ENCODE measurements at places on chromosomes 1 and 21.

- DNase-seq = no peak
Measured at GRCh38 chr1:96845464-96845863, 123.9 kb downstream of the PTBP2 start.

DNA sequence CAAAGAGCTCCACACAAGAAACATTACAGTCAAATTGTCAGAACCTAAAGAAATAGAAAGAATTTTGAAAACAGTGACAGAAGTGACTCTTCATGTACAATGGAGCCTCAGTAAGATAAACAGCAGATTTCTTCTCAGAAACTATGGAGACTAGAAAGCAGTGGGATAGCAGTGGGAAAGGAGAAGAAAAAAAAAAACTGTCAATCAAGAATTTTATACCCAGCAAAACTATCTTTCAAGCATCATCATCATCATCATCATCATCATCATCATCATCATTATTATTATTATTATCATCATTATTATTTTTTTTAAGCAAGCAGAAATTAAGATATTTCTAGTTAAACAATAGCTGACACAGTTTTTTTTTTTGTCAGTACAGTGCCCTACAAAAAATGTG is 24.2 kb downstream of the CEP170 start:
- DNase-seq = no peak

DNA sequence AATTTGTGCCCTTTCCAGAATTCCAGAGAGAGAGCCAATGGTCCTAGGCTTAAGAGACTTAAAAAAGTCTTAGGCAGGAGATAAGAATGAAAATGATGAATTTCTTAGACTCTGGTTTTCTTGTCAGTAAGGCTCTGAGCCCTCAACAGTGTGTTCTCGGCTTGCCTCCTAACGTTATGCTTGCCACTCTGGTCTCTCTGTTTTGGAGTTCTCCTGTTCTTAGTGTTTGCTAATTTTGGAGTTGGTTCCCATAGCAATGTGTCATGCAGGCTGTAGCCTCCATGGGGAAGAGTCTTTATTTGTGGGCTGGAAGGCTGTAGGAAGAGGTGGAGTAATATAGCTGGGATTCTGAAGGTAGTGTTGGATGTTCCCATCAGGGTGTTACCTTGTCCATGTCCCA is 19.9 kb downstream of the TBX19 start:
- no peak for DNase-seq

DNA sequence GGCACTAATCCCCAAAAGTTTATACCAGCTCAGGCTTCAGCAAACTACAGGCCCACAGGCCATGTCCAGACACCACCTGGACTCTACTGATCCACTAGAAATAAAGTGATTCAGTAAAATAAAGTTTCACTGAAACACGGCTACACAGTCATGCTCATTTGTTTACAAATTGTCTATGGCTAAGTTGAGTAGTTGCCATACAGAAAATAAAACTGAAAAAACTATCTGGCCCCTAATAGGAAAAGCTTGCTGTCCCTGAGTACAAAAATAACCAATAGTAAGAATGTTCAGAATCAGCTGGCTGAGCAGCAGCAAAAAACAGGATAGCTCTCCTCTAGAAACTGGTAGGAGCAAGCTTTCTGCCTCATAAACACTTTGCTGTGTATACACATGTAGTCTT is 221.5 kb downstream of the RERE start:
- no peak for DNase-seq

DNA sequence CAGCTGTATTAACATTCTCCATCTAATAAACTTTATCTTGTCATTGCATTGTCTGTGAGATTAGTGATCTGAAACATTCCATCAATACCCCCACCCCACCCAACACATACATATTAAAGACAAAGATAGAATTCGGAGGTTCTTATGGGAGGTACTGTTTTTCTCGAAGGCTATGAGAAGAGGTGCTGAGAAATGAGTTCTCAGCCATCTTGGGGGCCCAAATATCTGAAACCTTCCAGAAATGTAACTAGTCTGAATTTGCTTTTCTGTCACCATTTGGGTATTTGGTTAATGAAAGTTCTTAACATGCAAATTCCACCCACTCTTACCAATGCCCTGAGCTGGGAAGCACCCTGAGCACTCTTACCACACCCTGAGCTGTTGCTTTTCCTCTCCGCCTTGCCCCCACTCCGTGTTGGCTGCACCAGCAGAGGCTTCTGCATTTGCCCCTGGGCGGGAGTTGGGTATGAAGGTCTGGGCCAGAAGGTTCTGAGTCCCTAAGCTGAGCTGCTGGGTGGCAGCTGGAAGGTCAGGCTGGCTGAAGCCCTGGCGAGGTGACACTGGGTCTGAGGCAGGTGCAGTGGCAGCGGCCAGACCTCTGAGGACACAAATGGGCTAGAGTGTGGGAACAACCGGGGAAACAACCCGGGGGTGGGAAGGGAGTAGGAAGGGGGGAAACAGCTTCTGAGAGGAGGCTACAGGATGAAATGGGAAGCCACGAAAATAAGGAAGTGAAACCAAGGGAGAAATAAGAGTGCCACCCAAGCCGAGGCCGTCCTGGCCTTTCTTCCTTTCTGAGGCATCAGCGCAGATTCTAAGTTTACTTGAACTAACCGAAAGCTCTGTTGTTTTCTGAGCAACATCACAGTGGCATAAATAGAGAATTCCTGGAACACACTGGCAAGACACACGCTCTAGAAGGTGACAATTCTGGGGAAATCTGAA is 26.3 kb upstream of the IER5 start:
- no peak for DNase-seq

DNA sequence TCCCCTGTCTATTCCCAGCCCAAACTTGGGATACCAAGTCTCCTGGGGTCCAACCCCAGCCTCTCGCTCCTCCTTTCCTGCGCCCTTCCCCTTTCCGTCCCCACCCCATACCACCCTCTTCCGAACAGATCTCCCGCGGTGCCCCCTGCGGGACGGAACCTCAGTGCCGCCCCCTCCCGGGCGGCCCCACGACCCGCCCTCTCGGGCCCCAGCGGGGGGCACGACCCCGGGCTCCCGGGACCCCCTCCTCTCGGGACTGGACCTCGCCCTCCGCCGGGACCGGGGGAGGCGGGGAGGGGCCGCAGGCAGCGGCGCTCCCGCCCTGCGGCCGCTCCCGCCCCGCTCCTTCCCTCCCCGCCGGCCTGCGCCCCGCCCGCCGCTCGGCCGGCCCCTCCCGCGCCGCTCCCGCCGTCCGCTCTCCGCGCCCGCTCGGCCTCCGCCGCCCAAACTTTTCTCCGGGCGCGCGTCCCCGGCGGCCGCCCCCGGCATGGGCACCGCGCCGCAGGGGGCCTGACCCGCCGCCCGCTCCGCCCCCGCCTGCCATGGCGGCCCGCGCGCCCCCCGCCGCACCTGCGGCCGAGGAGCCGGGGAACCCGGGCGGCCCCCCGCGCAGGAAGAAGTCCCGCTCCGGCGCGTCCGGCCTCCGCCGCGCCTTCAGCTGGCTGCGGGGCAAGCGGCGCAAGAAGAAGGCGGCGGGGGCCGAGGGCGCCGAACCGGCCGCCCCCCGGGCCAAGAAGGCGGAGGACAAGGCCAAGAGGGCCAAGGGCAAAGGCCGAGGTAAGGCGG is 39.0 kb upstream of the SYNC start:
- no peak for DNase-seq

- no peak for DNase-seq
Measured at GRCh38 chr21:27061770-27062169, 94.9 kb upstream of the ADAMTS5 start.

DNA sequence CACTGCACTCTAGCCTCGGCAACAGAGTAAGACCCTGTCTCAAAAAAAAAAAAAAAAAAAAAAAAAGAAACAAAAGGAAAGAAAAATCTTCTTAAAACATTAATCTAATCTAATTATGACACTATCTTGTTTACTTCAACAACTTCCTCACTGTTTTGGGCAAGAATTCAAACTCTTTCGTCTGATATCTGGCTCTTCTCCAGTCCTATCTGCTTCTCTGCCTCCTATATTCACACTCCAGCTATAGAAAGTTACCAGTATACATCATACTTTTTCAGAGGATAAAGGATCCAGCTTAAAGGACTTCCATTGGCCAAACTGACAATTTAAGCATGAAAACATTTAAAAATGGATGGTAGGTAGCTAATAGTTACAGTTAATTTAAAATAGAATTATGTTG is 47.3 kb downstream of the EIF2B3 start:
- DNase-seq = no peak

GRCh38 chr1:112285746-112286145 is 110.3 kb upstream of the CTTNBP2NL start:
- no peak for DNase-seq

GRCh38 chr1:53513846-53514245 is 54.6 kb downstream of the DMRTB1 start:
- no peak for DNase-seq

DNA sequence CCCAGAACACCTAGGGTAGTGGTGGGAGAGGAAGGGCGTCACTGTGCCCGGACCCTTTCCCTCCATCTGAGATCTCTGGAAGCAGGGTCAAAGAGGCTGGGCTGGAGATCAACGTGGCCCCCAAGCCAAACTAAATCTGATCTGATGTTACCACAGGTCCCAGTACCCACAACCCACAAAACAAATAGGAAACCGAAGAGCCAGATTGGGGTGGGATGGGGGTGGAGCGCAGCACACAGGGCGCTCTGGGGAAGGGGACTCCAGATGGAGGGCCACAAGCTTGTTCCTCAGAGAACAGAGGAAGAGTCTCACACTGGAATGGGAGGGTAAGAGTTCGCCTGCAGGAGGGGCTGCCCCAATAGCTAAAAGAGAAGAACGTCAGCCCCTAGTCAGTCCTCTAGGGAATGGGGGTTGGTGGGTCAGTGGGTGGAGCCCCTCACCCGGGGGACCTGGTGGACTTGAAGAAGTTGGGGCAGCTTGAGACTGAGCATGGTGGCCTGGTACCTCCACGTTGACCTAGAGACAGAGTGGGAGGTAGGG is 1.5 kb downstream of the PAQR6 start:
- DNase-seq = no peak

GRCh38 chr1:63975481-63975880 is 201.7 kb downstream of the ROR1 start:
- no peak for DNase-seq
